ENCODE measurements at places on chromosomes 5 and 9.
A peak's percentile ranks its signal among the peaks of the same experiment; 100 is the strongest.

GRCh38 chr9:12735665-12736064, 39.2 kb upstream of the LURAP1L start:
- DNase-seq = no peak
- H3K4me3 ChIP-seq = no peak overlapping the region
- H3K27me3 ChIP-seq = no peaks in the 10 kb centered on the region
- H3K4me1 ChIP-seq = no peaks in the 10 kb centered on the region

DNA sequence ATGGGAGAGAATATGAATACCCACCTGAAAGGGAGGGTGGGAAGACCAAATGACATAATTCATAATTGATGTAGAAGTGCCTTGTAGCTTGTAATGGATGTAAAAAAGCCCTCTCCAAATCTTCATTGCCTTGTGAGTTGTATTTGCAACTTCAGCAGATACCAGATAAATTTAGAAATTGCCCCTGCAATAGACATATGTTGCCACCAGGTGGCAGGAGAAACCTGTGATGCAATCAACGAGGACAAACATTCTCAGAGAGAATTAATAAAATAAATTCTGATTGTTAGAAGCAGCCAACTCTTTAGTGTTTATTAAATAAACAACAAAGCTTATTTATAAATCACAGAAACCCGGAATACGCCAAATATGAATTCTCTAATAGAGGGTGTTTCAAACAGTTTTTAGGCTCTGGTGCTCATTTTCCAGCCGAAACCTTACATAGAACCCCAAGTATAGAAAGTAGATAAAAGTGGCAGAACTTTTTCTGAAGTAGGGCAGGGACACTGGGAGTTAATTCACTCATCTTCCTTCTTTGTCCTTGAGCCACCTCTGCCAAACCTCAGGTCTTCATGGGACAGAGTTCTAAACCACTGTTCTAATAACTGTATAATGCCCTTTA, 147.8 kb downstream of the TMEM38B start:
- no peak for DNase-seq
- no peaks in the 10 kb centered on the region for H3K4me1 ChIP-seq
- H3K36me3 ChIP-seq = no peaks in the 10 kb centered on the region
- H3K4me3 ChIP-seq = no peak overlapping the region

DNA sequence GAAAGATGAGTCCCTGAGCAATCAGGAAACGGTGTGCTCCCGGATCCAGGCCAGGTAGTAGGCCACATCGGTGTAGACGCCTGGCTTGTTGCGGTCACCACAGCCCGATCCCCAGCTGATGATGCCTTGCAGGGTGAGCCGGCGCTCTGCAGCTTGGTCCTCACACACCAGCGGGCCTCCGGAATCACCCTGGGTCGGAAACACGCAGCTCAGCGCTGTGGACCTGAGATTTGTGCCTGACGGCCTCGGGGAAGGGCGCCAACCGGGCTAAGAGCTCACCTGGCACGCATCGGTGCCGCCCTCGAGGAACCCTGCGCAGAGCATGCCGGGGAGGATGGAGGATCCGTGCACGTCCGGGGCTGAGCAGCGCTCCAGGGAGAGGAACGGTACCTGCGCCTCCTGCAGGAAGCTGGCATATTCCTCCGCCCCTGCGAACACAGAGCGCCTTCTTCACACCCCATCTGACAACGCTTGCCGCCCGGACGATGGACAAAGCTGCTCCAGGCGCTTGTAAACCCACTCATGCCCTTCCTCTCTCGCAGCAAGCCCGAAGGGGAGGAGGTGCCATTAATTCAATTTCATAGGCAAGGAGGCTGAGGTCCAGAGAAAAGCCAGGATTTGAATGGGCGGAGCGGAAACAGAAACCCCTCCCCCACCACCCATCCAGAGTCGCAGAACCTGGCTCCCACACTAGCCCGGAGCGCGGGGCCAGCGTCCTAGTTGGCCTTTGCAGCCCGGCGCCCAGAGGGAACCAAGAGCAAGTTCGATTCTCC, 2.0 kb upstream of the PFN3 start:
- no peaks in the 10 kb centered on the region for H3K36me3 ChIP-seq
- peak; percentile 58 for DNase-seq
- H3K4me3 ChIP-seq = peak overlapping the region; percentile 60
- H3K27me3 ChIP-seq = peaks cover 20% of the 10 kb centered on the region
- peaks cover 22% of the 10 kb centered on the region for H3K4me1 ChIP-seq
- peak overlapping the region; percentile 18 for H3K27ac ChIP-seq

DNA sequence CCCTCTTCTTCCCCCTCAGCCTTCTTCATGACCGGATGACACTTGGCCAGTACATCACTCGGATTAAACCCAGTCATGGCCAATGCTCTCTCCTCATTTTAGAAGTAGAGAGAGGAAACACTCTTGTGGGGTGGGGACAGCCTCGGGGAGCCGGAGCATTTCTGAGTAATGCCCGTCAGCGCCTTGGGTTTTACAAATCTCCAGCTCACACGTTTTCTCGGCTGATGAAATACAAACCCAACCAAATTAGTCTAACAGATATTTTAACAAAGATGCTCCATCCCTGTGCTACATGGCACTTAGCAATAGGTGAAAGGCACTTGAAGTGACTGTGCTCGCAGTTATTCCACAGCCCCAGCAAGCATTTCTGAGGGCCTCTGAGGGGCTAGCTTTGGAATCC, 51.7 kb downstream of the ZNF366 start:
- no peak for DNase-seq
- no peak overlapping the region for H3K4me3 ChIP-seq
- no peak overlapping the region for H3K27ac ChIP-seq
- H3K27me3 ChIP-seq = peaks cover 4% of the 10 kb centered on the region
- no peaks in the 10 kb centered on the region for H3K4me1 ChIP-seq
- H3K36me3 ChIP-seq = no peaks in the 10 kb centered on the region

GRCh38 chr9:97078362-97078761, 39.4 kb upstream of the CTSV start:
- no peaks in the 10 kb centered on the region for H3K4me1 ChIP-seq
- H3K27ac ChIP-seq = no peak overlapping the region
- no peaks in the 10 kb centered on the region for H3K36me3 ChIP-seq
- no peak overlapping the region for H3K4me3 ChIP-seq
- no peak for DNase-seq

DNA sequence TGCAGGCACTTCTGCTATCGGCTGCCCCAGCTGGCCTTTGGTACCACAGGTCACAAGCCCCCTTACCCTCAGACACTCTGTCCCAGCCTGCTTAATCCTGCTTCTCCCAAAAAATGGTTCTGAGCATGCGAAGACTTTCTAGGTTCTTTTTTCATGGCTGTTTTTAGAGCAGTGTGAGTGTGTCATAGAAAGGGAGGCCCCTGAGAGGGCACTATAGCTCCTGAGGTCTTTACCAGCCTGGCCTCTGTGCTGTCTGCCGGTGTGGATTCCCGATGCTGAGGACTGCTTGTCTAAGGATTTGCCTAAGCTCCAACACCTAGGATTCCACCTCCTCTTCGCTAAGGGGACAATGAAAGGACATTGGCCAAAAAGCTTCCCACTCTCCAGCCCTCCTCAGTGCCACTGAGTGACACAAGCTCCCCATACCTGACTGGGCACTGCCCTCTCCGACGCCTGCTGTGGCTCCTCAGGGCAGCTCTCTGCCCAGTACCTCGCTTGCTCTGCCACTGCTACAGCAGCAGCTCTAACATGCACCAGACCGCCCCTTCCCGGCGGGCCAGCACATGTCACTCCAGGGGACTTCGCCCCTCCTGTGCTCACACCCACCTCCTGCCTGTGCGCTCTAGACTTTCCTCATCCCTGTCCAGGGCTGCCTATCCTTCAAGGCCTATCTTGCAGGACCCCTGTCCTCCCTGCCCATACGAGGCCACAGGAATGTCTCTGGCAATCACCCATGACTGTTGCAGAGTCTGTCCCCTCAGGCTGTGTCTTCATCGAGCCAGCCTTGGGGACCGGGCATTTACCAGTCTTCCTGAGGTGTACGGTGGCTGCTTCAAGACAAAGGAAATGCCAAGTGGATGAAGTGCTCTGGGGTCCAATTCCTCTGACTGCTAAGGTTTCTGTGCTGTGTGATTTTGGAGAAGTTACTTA, 21.0 kb downstream of the MACROH2A1 start:
- no peaks in the 10 kb centered on the region for H3K27me3 ChIP-seq
- no peak overlapping the region for H3K27ac ChIP-seq
- DNase-seq = no peak
- H3K36me3 ChIP-seq = peaks cover 68% of the 10 kb centered on the region

DNA sequence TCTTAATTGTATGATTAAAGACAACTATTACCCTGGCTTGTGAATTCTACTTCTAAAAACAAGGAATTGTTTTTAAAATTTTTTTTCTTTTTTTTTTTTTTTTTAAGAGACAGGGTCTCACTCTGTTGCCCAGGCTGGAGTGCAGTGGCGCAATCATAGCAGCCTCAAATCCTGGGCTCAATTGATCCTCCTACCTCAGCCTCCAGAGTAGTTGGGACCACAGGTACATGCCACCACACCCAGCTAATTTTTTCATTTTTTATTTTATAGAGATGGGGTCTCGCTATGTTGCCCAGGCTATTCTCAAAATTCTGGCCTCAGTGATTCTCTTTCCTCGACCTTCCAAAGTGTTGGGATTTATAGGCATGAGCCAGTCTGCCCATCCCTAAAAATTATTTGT, 62.3 kb downstream of the HABP4 start:
- no peak overlapping the region for H3K27ac ChIP-seq
- no peaks in the 10 kb centered on the region for H3K27me3 ChIP-seq
- no peak for DNase-seq

DNA sequence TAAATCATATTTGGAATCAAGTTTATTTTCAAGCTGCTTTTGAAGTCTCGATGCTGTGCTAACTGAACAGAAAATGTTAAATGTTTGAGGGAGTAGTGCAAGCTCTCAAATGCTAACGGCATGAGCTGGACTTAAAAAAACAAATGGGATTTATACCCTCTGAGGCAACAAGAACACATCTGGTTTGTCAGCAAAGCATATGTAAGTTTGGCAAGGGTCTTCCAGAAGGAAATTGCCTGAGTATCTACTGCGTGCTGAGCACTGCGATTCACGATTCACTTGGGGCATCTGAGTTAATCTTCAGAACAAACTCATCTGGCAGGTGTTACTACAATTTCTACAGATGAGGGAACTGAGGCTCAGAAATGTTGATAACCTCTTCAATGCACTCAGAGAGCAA, 98.4 kb upstream of the C9orf72 start:
- no peak overlapping the region for H3K27ac ChIP-seq
- no peaks in the 10 kb centered on the region for H3K27me3 ChIP-seq
- H3K4me3 ChIP-seq = no peak overlapping the region
- H3K4me1 ChIP-seq = no peaks in the 10 kb centered on the region

DNA sequence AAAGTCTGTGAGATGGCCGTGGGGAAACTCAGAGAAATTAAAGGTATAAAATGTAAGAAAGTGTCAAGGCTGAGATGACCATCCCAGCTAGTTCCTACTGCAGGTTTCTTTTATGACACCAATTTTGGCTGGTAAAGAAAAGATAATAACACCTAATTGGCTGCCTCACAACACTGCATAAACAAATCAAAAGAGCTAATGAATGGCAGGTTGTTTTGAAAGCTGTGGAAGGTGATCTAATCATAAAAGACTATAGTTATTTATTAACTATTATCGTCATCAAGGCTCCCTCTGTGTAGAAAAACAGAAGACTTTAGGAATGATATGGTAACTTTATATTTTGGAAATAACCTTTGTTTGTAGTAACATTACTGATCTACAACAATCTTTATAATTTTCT, 3.5 kb upstream of the SPINK5 start:
- no peaks in the 10 kb centered on the region for H3K27me3 ChIP-seq
- H3K36me3 ChIP-seq = no peaks in the 10 kb centered on the region
- no peak for DNase-seq
- H3K4me1 ChIP-seq = no peaks in the 10 kb centered on the region

DNA sequence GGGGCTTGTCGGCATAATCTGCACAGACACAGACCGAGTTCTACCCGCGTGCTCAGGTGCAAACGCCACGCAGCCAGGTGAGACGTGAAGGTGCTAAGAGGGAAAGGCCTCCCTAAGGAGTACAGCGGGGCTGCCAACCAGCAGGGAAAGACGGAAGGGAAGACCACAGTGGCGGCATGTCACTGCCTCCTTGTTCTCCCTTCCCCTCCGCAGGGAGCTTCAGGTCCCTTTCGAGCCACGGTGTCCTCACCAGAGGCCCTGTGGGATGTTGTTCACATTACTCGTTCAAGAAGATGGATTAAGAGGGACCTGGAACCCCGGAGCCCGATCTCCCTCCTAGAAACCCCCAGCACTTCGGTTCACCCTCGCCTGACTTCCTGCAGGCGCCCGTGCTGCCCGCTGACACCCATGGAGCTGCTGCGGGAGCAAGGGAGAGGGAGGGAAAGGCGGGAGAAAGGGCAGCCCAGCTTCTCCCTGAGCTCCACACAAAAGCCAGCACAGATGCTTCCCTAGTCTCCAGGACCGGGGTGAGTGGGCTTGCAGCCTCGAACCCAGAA, 686 bp downstream of the BRD9 start:
- H3K4me1 ChIP-seq = peaks cover 12% of the 10 kb centered on the region
- H3K4me3 ChIP-seq = peak overlapping the region; percentile 82
- peak overlapping the region; percentile 65 for H3K27ac ChIP-seq
- no peak for DNase-seq
- H3K27me3 ChIP-seq = peaks cover 7% of the 10 kb centered on the region

DNA sequence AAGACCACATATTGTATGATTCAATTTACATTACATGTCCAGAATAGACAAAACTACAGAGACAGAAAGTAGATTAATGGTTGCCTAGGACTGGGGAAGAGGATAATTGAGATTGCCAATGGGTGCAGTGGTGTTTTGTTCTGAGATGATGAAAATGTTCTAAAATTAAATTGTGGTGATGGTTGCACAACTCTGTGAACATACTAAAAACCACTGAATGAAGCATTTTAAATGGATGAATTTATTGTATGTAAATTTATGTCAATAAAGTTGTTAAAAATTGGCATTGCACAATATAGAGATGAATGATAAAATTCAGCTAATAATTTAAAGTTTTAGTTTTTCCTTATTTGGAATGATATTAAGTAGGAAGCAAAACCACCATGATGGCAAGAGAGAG, 109.5 kb upstream of the NR4A3 start:
- no peak for DNase-seq
- H3K36me3 ChIP-seq = no peaks in the 10 kb centered on the region
- no peaks in the 10 kb centered on the region for H3K4me1 ChIP-seq
- H3K4me3 ChIP-seq = no peak overlapping the region
- H3K27ac ChIP-seq = no peak overlapping the region

- peak overlapping the region; percentile 23 for H3K4me3 ChIP-seq
- peaks cover 49% of the 10 kb centered on the region for H3K4me1 ChIP-seq
- peak overlapping the region; percentile 70 for H3K27ac ChIP-seq
Observed at GRCh38 chr9:97930972-97931371, 7.0 kb downstream of the HEMGN start.

- no peaks in the 10 kb centered on the region for H3K36me3 ChIP-seq
- no peak overlapping the region for H3K4me3 ChIP-seq
- no peaks in the 10 kb centered on the region for H3K27me3 ChIP-seq
- no peak for DNase-seq
- no peak overlapping the region for H3K27ac ChIP-seq
- H3K4me1 ChIP-seq = no peaks in the 10 kb centered on the region
Observed at GRCh38 chr9:84867186-84867585, 197.7 kb downstream of the NTRK2 start.

DNA sequence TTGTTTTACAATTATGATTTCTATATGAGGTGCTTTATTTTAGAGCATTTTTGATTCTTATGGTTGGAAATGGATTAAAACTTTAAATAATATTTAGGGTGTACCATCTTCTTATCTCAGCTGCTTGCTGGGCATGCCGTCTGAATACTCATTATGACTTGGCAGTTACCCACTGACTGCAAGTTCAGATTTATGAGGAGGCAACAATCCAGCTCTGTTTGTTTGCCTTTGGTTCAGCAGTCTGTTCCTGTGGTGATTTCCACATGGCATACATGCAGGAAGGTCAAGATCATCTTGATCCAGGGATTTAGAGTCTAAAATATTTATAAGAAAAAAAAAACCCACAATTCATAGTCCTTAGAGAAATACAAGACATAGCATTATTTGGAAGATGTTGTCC, 1254.5 kb upstream of the NUDT12 start:
- no peak overlapping the region for H3K27ac ChIP-seq
- no peaks in the 10 kb centered on the region for H3K27me3 ChIP-seq
- H3K4me3 ChIP-seq = no peak overlapping the region
